ENCODE measurements at places on chromosomes 6 and 20. TPM values are rescaled to one million over a fixed set of nuclear protein-coding genes. Genes with fewer than 3 reads are reported as not detected.
A peak's percentile ranks its signal among the peaks of the same experiment; 100 is the strongest.

GRCh38 chr20:43767686-43768474 lies 41.1 kb upstream of the GTSF1L start:
- DNase-seq: peak; percentile 84
- H3K27ac ChIP-seq: no peak overlapping the region
- H3K4me3 ChIP-seq: no peak overlapping the region
- peaks cover 4% of the 10 kb centered on the region for H3K4me1 ChIP-seq
- H3K27me3 ChIP-seq: peaks cover 20% of the 10 kb centered on the region
- H3K36me3 ChIP-seq: no peaks in the 10 kb centered on the region

GRCh38 chr6:136959471-136959891 lies 37.4 kb downstream of the SLC35D3 start:
- H3K4me3 ChIP-seq: no peak overlapping the region
- no peak for DNase-seq
- no peaks in the 10 kb centered on the region for H3K36me3 ChIP-seq

DNA sequence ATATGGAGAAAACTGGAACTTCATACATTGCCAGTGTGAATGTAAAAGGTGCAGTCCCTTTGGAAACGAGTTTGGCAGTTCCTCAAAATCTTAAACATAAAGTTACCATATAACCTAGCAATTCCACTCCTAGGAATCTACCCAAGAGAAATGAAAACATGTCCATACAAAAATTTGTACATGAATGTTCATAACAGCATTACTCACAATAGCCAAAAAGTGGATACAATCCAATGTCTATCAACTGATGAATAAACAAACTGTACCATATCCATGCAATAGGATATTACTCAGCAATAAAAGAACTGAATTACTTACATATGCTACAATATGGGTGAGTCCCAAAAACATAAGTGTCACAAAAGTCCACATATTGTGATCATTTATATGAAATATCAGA lies 48.7 kb upstream of the ERVFRD-1 start:
- H3K27ac ChIP-seq: no peak overlapping the region
- no peak overlapping the region for H3K4me3 ChIP-seq
- peaks cover 9% of the 10 kb centered on the region for H3K4me1 ChIP-seq
- no peak for DNase-seq

GRCh38 chr20:58149437-58150091 lies 78.9 kb downstream of the ANKRD60 start:
- no peak overlapping the region for H3K4me3 ChIP-seq
- peak; percentile 36 for DNase-seq
- peaks cover 30% of the 10 kb centered on the region for H3K27me3 ChIP-seq
- H3K27ac ChIP-seq: no peak overlapping the region
- H3K36me3 ChIP-seq: no peaks in the 10 kb centered on the region

DNA sequence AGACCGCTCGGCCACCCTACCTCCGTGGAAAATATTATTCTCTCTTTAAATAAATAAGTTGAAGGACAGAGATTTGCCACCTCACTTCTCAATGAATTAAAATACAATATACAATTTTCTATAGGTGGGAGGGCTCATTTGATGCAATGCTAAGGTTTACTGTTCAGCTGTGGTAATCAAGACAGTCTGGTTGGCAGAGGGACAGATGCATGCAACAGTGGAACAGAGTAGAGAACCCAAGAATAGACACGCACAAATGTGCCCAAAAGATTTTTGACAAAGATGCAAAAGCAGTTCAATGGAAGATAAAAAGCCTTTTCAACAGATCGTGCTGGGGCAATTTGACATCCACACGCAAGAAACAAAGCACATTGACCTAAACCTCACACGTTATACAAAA lies 145.2 kb downstream of the CEBPB start:
- H3K4me1 ChIP-seq: peaks cover 68% of the 10 kb centered on the region
- no peaks in the 10 kb centered on the region for H3K27me3 ChIP-seq
- H3K4me3 ChIP-seq: peak overlapping the region; percentile 47
- H3K36me3 ChIP-seq: no peaks in the 10 kb centered on the region
- peak overlapping the region; percentile 93 for H3K27ac ChIP-seq

DNA sequence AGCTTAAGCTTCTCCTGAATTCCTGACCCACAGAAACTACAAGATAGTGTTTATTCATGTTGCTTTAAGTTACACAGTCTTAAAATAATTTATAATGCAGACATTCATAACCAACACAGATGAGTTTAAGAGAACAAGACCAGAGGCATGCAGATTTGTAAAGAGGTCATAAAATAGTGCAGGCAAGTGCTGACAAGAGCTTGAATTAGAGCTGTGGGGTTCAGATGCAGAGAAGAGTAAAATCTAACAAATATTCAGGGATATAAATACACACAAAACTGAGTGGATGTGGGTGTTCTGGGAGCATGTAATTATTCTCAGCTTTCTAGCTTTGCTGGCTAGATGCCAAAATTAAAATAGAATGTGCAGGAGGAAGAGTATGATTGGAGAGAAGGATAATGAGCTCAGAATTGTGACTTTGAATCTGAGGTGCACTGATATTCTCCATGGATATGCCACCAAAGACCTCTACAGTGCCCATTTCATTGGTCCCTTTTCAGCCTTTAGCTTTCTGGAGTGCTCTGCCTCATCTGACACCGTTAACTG lies 291.9 kb upstream of the SGK1 start:
- DNase-seq: no peak
- no peak overlapping the region for H3K27ac ChIP-seq
- H3K27me3 ChIP-seq: no peaks in the 10 kb centered on the region

GRCh38 chr6:138692058-138692977 lies 81.3 kb upstream of the CCDC28A start:
- DNase-seq: peak; percentile 79
- peaks cover 9% of the 10 kb centered on the region for H3K4me1 ChIP-seq
- H3K27ac ChIP-seq: peak overlapping the region; percentile 46

- H3K4me3 ChIP-seq: no peak overlapping the region
- H3K36me3 ChIP-seq: no peaks in the 10 kb centered on the region
- H3K27ac ChIP-seq: no peak overlapping the region
- no peaks in the 10 kb centered on the region for H3K27me3 ChIP-seq
- no peaks in the 10 kb centered on the region for H3K4me1 ChIP-seq
Measured at GRCh38 chr6:7041511-7042026, 66.2 kb upstream of the RREB1 start.

GRCh38 chr6:91678679-91679446 lies 1092.0 kb upstream of the MAP3K7 start:
- H3K27ac ChIP-seq: no peak overlapping the region
- no peaks in the 10 kb centered on the region for H3K4me1 ChIP-seq
- H3K36me3 ChIP-seq: no peaks in the 10 kb centered on the region

GRCh38 chr6:135644394-135644793 lies 146.9 kb upstream of the AHI1 start:
- H3K36me3 ChIP-seq: no peaks in the 10 kb centered on the region
- no peak for DNase-seq
- H3K4me3 ChIP-seq: no peak overlapping the region

DNA sequence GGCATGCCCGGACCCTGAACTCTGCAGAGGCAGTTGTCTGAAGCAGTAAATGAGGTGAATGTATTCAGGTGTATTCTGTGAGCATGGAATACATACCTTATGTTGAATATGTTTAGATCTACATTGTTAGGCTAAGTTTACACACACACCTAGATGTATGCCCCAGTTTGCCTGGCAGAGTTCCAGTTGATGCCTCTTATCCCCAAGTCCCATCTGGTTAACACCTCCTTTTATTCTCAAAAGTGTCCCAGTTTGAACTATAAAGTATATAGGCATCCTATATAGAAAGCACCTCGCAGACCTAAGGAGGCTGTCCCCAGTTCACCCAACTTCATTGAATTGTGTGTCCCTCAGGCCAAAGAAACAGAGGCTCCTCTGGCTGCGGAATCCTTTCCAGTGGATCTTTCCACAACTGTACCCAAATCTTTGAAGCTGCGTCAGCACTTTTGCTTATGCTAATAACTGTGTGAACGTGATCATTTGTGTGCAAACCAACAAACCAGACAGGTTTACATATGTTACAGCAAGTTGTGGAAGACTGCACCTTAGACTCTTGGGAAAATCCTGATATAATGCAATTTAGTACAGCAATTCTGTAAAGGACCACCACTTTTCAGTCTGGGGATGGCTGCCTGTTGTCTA lies 4.8 kb upstream of the DHX35 start:
- no peaks in the 10 kb centered on the region for H3K36me3 ChIP-seq
- DNase-seq: no peak
- H3K27me3 ChIP-seq: no peaks in the 10 kb centered on the region
- no peaks in the 10 kb centered on the region for H3K4me1 ChIP-seq

DNA sequence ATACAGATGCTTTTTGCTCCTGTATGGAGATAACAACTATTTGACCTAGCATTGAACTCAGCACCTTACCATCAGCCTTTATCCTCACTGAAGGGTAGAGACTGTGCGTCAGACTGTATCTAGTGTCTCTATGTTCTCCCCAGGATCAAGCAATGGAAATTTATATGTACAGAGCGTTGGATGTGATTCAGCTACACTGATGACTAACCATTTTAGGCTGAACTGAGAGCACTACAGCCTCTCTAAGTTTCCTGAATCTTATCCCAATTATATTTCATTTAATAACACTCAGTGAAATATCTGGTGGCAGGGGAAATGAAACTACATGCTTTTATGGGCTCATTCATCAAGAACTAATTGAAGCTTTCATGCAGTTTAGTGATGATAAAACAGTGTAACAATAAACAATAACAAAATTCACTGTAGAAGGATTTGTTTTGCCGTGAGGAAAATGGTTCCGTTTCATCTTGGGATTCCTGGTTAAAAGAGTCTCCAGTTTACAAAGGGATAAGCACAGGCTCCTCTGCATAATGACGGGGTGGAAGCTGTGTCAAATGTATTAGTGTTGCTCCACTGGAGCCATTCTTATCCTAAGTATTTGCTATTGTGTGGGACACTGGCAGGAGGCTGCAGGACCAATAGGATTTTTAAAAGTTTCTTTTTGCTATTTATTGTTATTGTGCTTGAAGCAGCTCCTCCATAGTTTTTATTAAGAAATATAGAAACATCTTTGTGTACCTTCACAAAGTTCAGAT lies 567.6 kb upstream of the MMS22L start:
- no peaks in the 10 kb centered on the region for H3K27me3 ChIP-seq
- H3K4me3 ChIP-seq: peak overlapping the region; percentile 68
- DNase-seq: peak; percentile 84
- H3K4me1 ChIP-seq: peaks cover 13% of the 10 kb centered on the region
- H3K36me3 ChIP-seq: no peaks in the 10 kb centered on the region

The CLDN20 gene
- not detected for total RNA-seq

The DSN1 gene
- 18.3 TPM for total RNA-seq

The MLIP gene
- total RNA-seq: not detected

The PPIL6 gene
- total RNA-seq: 3.7 TPM

The OR2J3 gene
- total RNA-seq: not detected

The NHLRC1 gene
- 3.2 TPM for total RNA-seq

The ADGRF5 gene
- total RNA-seq: 0.65 TPM
